ENCODE measurements at places on chromosomes 7 and 10. TPM values are rescaled to one million over a fixed set of nuclear protein-coding genes. Genes with fewer than 3 reads are reported as not detected.

DNA sequence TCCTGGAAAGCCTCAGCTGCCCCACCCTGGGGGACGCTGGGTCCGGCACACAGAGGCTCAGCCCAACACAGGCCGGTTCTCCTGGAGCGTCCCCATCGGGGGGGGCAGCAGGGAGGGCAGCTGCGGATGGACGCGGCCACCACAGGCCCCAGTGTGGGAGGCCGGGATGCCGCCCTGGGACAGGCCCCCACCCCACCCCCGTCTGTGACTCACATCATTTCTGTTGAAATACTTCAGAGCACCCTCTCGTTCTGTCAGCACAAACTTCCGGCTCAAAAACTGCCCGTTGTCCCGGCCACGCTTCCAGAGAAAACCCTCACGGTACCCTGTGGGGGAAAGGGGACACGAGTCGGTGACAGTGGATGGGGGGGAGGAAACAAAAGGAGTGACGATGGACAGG, 28.5 kb downstream of the GET4 start:
- DNase-seq = no peak

DNA sequence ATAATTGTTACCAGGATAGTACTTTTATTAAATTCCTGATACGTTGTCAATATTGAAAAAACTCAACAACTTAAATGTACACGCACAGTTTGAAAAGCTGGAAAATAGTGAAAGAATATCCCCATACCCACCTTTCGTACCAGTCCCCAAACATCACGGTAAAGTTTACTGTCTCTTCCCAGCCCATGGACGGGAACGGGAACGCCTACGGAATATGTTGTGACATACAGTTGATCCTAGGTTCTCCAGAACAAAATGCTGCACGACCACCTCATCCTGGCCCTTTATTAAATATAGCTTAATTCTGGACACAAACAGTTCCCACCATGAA, 527 bp upstream of the BCAP29 start:
- DNase-seq = no peak

DNA sequence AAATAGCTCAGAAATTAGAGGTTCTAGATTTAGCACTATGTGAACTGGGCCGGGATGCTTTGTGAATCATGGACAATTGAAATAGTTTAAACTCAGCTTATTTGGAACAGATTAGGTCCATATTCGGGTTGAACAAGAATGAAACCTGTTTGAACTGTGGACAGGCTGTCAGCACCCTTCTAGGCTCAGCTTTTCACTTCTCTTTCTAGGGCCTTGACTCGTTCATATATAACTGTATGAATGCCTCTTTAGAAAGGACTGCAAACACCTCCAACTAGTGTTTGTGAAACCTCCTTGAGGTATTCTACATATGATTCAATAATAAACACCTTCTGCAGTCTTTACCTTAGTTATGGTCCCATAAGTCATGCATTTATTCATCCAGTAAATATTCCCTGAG, 115.6 kb downstream of the REEP3 start:
- DNase-seq = no peak

DNA sequence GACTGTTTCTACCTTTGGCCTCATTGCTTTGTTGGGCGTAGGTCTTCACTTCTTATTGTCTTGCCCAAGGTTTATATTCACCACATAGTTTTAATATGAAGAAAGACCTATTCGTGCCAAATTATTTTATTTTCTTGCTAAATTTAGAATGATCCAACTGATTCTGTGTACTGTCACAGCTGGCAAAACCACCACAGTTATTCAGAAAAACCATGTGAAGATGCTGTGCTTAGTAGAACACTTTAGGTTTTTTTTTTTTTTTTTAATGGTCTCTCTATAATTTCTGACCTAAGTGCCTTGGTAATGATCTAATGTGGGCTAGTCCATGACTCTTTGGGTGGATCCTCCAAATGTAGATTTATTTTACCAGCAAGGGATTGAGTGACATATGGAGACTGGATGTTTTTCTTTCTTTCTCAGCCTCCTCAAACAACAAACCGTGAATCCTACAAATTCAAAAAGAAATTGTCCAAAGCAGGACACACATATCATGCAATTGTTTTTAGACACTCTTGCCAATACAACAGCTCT, 243.8 kb downstream of the DYNC1I1 start:
- no peak for DNase-seq

FAM237B gene
- total RNA-seq = not detected

CYP17A1 gene
- total RNA-seq = 4.2 TPM

PDZD7 gene
- total RNA-seq = not detected

DNA sequence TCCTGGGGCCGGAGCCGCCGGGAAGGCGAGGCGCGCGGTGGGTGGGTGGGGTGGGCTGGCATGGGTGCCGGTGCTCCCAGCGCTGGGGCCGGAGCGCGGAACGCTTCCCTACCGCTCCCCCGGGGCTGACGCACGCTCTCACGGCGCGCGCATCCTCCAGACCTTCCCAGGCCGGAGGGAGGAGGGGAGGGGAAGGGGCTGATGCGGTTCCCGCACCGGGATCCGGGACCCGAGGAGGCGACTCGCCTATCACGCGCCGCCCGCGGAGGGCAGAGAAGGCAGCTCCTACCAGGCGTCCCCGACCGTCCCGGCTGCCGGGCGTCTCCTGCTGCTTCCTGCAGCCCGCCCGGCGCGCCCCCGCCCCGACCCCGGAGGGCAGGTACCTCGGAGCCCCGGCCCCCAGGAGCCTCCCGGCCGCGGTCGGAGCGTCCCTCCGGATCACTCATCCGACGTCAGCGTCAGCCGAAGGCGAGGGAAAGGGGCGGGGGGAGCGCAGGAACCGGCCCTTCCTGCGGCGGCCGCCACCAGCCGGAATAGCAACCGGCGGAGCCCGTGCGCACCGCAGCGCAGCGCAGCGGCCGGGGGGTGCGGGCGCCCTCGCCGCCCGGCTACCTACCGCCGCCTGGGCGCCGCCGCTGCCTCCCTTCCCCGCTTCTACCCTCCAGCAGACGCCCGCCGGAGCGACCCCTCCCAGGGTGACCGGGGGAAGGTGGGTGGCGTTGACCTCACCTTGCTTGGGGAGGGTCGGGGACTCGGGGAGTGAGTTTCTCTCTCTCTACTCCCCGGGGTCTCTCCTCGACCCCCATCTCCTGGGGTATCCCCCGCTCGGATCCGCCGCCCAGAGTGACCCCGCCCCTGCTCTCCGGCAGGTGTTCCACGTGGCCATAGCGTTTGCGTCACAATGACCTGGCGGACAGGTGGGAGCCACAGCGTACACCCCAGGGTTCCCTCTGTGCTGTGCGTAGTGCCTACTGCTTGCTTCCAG, at the start of gene ICA1:
TSS of gene ICA1 (minus strand) at position 457 of the 985 bp plus-strand sequence. CDS start 26,241 bp downstream, outside the sequence.
- peak; percentile 2 for DNase-seq
